Neuronal stem cell (in vitro differentiated cells): ENCODE measurements at places on chromosomes 1 and 21.

DNA sequence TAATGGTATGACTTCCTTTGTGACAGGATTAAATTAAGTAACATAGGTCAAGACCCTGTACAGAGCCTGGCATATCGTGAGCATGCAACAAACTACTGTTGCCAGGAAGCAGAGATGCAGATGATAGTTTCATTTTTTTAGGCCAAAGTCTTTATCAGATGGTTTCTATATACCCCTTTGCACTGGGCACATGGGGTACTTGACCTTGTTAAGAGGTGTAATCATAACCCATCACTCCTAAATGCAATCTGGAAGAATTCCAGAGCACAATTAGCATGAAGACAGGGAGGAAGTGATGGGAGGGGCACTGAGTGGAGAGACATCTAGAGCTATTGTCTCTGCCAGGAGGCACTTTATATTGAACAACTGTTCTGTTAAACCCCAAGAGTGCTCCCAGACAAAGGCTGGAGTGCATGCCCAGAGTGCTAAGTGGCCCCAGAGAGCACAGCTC, 22.1 kb downstream of the ZBTB17 start:
- H3K36me3 ChIP-seq = peaks cover 2% of the 10 kb centered on the region
- H3K4me3 ChIP-seq = no peak overlapping the region
- H3K27me3 ChIP-seq = no peaks in the 10 kb centered on the region
- DNase-seq = no peak
- peaks cover 29% of the 10 kb centered on the region for H3K4me1 ChIP-seq

DNA sequence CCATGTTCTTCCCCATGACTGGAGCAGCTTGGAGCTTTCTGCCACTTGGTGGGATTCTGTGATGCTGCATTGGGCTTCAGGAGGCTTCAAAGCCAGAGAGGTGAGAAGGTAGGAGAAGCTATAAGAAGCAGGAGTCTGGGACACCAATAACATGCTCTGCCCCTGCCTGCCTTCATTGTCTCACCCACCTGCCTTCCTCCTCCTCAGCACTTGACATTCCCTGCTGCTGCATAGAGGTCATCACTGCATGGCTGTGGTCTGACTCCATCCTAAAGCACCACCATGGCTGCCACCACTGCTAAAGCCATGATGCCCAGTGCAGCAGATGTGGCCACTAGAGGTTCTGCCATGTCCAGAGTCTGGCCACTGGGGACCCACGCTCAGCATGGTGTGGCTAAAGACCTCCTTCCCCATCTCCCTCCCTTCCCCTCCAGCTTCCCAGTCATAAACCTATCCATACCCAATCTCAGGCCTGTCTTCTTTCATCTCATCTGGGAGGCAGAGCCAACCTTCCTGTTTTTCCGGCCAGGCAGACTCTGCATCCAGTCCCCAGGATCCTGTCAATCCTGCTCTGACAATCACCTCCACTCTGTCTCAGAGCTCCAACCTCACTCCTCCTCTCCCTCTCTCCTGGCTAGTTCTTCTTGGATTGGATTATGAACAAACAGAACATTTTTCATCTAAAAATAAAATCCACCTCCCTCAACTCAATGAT, 285.1 kb upstream of the POU3F1 start:
- no peak for DNase-seq
- H3K4me3 ChIP-seq = no peak overlapping the region
- no peaks in the 10 kb centered on the region for H3K27me3 ChIP-seq
- peaks cover 12% of the 10 kb centered on the region for H3K4me1 ChIP-seq
- no peak overlapping the region for H3K27ac ChIP-seq

GRCh38 chr1:37483785-37484184, 9.4 kb downstream of the ZC3H12A start:
- no peaks in the 10 kb centered on the region for H3K27me3 ChIP-seq
- H3K4me1 ChIP-seq = peaks cover 2% of the 10 kb centered on the region
- H3K36me3 ChIP-seq = peaks cover 22% of the 10 kb centered on the region

DNA sequence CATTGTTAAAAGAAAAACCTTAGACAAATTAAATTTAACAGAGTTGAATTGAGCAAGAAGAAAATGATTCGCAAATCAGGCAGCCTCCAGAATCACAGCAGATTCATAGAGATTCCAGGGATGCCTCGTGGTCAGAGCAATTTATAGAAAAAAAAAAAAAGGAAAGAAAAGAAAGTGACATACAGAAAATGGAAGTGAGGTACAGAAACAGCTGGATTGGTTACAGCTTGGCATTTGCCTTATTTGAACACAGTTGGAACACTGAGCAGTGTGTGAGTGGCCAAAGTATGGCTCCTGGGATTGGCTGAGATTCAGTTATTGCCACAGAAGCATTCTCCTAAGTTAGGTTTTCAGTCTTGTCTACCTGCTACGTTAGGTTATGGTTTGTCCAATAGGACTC, 9.1 kb upstream of the C21orf91 start:
- H3K27ac ChIP-seq = no peak overlapping the region
- DNase-seq = no peak
- H3K4me1 ChIP-seq = no peaks in the 10 kb centered on the region
- no peaks in the 10 kb centered on the region for H3K36me3 ChIP-seq
- no peak overlapping the region for H3K4me3 ChIP-seq

DNA sequence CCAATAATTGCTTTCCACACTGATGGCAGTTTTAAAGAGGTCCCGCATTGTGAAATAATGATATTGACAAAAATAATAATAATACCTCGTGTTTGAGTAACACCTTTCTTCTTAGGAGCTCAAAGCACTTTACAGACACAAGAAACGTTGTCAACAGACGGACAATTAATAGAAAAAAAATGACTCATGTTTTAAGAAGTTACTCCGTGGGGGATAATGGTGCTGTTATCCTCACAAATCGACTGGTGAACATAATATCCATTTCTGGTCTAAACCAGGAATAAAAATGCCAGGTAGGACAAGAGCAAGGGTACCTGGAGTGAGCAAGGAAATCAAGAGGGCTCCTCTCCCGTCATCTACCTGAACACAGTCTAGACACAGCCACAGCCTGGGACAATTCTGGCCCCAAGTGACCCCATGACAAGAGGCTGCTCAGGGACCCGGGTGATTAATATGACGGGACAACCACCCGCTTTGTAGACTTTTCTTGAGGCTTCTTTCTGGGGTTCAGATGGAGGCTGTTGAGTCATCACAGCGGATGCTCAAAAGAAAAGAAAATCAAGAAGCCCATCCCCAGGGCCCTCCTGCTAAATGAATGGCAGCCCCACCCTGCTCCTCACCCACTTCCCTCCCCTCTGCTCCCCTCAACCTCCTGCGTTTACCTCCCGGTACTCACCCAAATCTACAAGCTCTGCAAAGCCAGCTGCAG, 146.2 kb upstream of the IRF2BP2 start:
- DNase-seq = no peak
- no peak overlapping the region for H3K27ac ChIP-seq
- H3K4me3 ChIP-seq = no peak overlapping the region

DNA sequence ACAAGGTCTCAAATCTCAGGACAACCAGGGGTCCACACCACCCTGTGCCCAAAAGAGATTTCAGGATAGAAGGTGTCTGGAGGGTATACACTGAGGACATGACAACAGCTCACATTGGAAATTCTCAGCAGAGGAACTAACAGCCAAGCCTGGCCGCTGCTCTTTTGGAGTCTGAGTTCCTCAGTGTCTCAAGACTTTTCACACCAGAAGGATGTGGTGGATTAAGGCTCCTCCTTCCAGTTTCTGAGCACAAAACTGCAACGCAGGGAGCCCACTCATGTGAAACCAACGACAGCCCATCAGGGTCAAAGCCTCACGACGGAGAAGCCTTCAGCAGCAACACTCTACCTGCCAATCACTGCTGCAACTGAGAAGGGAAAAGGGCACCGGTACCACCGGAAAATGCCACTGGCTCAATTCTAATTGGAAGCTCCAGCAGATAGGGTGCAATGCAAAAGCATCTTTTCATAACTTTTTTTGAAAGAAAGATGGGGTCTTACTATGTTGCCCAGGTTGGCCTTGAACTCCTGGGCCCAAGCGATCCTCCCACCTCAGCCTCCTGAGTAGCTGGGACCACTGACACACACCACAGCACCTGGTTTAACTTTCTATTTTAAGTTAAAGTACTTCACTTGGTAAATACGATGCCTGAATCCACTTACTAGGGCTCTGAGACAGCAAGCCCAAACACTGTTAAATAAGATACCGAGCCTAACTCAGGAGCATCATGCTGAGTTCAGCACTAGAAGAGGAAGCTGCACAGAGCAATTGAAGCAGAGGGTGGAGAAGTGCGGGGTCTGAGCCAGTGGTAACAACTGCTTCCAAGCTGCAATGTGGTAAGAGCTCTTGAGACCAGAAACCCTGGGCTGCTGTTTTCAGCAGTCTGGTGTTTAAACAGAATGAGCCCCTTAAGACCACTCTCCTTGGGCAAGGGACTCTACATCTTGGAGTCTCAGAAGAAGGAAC, 7.8 kb downstream of the CAPZB start:
- no peaks in the 10 kb centered on the region for H3K27me3 ChIP-seq
- peaks cover 6% of the 10 kb centered on the region for H3K36me3 ChIP-seq
- no peak overlapping the region for H3K4me3 ChIP-seq
- H3K27ac ChIP-seq = no peak overlapping the region

GRCh38 chr1:184445997-184446396, 59.2 kb downstream of the C1orf21 start:
- DNase-seq = no peak
- H3K27me3 ChIP-seq = no peaks in the 10 kb centered on the region
- no peaks in the 10 kb centered on the region for H3K4me1 ChIP-seq
- H3K36me3 ChIP-seq = no peaks in the 10 kb centered on the region

DNA sequence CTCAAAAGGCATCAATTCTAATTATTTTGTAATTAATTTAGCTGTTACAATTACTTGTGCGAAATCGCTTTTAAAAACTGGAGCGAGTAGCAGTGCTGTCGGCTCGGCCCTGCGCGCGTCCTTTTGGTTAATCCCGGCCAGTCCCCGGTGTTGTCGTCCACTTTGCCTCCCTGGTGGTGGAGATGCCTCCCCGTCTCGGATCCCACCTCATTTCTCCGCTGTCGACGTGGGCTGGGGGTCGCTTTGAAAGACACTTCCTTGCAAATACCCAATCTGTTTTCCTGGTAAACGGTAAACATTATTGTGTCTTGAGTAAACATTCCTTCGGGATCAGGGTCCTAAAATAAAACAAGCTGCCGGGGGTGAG, 3.7 kb downstream of the FOXD3 start:
- peaks cover 90% of the 10 kb centered on the region for H3K27me3 ChIP-seq
- no peaks in the 10 kb centered on the region for H3K36me3 ChIP-seq
- no peak overlapping the region for H3K4me3 ChIP-seq
- DNase-seq = no peak

DNA sequence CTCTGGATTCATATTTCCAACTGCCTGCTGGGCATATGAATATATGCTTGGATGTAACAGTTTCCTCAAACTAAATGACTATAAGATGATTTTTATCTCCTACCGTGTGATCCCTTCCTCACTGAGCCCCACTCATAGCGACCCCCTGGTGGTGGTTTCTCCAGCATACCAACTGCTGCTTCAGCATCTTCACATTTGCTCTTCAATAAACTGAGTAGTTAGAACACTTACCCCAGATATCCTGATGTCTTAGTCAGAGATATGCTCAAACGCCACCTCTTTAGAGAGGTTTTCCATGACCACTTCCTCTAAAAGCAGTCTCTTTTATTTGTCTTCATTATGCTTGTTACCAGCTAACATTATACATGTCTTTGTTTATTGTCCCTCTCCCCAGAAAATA, 10.2 kb upstream of the HNRNPR start:
- H3K27ac ChIP-seq = no peak overlapping the region
- H3K4me3 ChIP-seq = no peak overlapping the region
- DNase-seq = no peak
- no peaks in the 10 kb centered on the region for H3K27me3 ChIP-seq
- H3K36me3 ChIP-seq = peaks cover 5% of the 10 kb centered on the region
